ENCODE measurements at places on chromosomes 3 and 15.

- DNase-seq, result no peak
Measured at GRCh38 chr3:24340966-24341365, 153.7 kb downstream of the THRB start.

GRCh38 chr3:66041116-66041515 is 2.4 kb upstream of the MAGI1 start:
- DNase-seq, result no peak

- DNase-seq, result no peak
Measured at GRCh38 chr3:129603991-129604749, 2.3 kb downstream of the PLXND1 start.

- DNase-seq, result no peak
Measured at GRCh38 chr15:101137312-101137940, 114.4 kb downstream of the CHSY1 start.

DNA sequence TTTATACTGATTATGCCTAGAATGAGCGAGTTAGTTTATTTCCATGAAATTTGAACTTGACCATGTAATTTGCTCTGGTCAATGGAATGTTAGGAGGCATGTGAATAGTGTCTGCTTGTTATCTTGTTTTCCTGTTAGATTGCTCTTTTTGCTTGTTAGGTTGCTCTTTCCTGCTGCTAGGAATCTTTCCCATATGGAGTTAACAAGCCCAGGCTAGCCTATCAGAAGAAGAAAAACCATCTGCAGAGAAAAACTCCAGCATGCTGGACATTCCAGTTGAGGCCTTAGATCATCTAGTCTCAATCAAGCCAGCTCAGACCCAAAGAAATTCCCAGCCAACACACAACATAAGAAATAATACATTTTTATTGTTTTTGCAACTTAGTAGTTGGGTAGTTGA is 470.2 kb upstream of the AGTR1 start:
- no peak for DNase-seq

- no peak for DNase-seq
Measured at GRCh38 chr15:85500060-85500708, 119.8 kb downstream of the AKAP13 start.

GRCh38 chr15:43299411-43299810 is 31.0 kb downstream of the LCMT2 start:
- no peak for DNase-seq
